ENCODE measurements at places on chromosomes 7 and 10.

DNA sequence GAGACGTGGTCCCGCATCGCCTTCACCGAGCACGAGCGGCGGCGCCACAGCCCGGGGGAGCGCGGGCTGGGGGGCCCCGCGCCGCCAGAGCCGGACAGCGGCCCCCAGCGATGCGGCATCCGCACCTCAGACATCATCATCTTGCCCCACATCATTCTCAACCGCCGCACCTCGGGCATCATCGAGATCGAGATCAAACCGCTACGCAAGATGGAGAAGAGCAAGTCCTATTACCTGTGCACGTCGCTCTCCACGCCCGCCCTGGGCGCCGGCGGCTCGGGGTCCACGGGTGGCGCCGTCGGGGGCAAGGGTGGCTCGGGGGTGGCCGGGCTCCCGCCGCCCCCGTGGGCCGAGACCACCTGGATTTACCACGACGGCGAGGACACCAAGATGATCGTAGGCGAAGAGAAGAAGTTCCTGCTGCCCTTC is 737 bp downstream of the CNNM2 start:
- peak; percentile 42 for DNase-seq

- DNase-seq, result no peak
Observed at GRCh38 chr10:1163204-1163660, 107.0 kb downstream of the WDR37 start.

- no peak for DNase-seq
Observed at GRCh38 chr10:114539623-114540022, 118.5 kb downstream of the ABLIM1 start.

GRCh38 chr10:64286533-64286932 is 765.3 kb downstream of the REEP3 start:
- DNase-seq, result no peak

DNA sequence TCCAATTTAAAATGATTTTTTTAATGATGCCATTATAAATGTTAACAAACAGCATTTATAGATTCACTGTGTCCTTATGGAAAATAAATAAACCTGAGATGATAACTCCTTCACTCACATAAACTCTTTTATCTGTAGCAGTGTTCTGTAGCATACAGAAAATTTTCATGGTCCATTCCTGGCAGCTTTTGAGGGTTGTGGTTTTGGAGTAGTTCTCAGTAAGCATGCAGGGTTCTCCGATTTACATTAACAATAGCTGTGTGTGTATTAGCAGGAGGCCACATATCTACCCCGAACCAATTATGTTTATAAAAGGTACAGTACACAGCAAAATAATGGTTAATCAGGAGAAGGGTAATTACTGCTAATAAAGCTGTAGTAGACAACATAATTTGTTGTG is 162.7 kb downstream of the CDCA7L start:
- no peak for DNase-seq

DNA sequence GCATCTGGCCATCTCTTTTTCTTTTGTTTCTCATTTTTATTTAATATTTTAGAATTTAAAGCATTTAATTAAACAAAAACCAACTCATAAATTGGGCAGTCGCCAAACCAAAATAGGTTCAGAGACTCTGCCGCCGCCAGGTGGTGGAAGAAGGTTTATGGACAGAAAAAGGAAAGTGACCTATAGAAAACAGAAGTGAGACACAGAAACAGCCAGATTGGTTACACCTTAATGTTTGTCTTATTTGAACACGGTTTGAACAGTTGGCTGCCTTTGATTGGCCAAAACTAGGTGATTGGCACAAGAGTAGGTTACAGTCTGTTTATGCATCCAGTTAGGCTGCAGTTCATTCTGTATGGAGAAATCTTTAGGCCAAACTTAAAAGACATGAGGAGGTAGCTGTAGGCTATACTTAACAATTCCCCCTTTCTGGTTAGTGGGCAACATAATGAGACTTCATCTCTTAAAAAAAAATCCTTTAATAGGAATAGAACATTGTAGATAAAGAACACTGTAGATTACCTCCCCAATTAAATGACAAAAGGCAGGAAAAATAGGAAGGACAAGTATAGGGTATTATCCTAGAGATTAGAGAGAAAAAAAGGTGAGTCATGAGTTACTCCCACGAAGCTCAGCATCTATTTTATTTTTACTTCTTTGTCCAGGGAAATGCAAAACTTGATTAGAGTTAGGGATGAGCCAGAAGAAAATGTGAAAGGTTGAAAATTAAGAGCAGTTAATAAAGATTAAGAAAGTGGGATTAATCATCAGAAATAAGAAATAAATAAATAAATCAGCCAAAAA is 23.9 kb upstream of the CYCS start:
- no peak for DNase-seq

DNA sequence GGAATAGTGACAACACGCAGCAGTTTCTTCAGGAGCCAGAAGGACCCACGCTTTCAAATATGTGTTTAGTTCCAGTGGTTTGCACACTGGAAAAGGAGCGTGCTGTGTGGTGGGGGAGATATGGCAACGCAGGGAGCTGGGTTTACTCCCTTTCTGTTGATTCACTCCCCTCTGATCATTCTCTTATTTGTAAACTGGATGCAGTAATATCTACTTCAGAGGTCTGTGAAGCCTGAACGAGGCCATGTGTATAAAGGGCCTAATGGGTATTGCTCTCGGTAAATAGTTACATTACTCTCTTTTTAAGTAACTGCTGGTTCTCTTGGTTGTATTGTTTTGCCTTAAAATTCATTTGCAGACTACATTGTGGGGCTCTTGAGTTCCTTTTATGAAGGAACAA is 19.2 kb downstream of the RBM17 start:
- no peak for DNase-seq

GRCh38 chr7:87767827-87768226 is 108.3 kb downstream of the SLC25A40 start:
- DNase-seq, result no peak

Data from stimulated activated CD4-positive, alpha-beta T cell treated with anti-CD3 and anti-CD28 coated beads, Interleukin-4, amount 100 ng/mL, for 24 hours (primary cell).